ENCODE measurements at places on chromosomes 5 and 9. TPM values are rescaled to one million over a fixed set of nuclear protein-coding genes. Genes with fewer than 3 reads are reported as not detected.

DNA sequence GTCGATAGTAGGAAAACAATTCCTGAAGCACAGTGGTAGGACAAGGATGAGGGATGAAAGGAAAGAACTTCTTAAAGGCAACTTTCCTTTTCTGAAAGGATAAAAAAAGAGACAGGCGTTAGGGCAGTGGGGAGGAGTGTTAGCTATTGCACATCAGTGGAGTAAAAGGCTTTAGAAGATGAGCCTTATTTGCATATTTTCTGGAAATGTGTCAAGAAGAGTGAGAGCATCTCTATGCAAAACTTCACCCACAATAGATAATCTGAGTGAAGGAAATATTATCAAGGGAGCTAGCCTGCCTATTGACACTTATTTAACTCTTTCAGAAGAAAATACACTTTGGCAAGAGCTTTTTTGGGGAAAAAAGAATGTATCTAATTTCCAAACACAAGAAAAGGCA, 151.6 kb downstream of the MACIR start:
- no peak for DNase-seq

GRCh38 chr9:78989031-78989658, 582.6 kb upstream of the TLE4 start:
- no peak for DNase-seq

- DNase-seq = no peak
Observed at GRCh38 chr5:34687269-34688011, 31.3 kb downstream of the RAI14 start.

GRCh38 chr9:90219548-90220118, 423.0 kb downstream of the DIRAS2 start:
- DNase-seq = no peak

ORM1 gene
- 3.5 TPM for total RNA-seq

DNA sequence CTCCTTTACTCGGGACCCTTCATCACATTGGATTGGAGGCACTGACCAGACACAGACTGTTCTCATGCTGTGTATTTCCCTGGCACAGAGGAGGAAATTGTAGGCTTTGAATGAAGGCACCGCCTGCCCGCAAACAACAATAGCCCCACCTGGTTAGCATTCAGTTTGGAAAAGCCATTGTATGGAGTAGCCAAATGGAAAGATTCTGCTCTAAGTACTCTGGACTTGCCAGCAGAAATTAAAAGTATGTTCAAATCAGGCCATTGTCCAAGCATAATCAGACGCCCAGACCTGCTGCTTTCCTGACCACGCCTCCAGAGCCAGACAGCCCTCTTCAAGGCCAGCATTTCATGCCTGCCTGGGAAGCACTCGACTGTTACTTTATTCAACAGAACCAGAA, 8.0 kb upstream of the SEMA4D start:
- DNase-seq = no peak

DNA sequence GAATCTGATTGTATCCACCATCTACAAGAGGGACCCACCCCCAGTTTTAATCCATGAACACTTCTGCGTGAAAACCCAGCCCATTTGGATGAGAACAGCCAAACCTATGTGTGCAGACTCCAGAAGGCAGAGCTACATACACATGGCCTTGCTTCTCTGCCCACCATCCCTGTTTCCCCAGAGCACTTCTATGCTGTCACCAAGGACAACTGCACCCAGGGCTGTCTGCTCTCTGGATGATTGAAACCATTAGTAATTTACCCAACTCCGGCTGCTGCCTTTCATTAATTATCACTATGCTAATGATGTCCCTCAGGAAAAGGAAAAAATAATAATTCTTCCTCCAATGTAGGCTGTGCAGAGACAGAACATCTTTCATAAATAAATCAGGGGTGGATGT, 8.9 kb downstream of the CARTPT start:
- DNase-seq = no peak

GRCh38 chr5:1855596-1855995, 27.1 kb downstream of the IRX4 start:
- DNase-seq = no peak

DNA sequence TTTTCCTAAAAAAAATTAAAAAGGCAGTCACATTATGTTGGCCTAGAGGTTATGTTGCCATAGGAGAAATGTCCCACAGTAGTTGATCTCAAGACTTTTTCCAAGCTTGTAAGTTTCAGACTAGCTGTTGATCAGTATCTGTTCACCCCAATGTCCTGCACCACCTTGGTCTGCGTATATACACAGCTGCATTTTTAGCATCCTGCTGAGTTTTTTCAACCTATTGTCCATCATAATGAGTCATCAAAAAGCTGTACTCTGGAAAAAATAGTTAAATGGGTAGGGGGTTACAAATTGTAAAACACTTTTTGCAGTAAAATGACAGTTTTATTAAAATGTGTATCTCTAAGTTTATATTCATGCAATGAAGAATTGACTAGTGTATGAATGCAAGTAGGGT, 53.2 kb upstream of the TMEM171 start:
- DNase-seq = no peak

- no peak for DNase-seq
Observed at GRCh38 chr5:137172258-137172657, 326.9 kb downstream of the SPOCK1 start.

DNA sequence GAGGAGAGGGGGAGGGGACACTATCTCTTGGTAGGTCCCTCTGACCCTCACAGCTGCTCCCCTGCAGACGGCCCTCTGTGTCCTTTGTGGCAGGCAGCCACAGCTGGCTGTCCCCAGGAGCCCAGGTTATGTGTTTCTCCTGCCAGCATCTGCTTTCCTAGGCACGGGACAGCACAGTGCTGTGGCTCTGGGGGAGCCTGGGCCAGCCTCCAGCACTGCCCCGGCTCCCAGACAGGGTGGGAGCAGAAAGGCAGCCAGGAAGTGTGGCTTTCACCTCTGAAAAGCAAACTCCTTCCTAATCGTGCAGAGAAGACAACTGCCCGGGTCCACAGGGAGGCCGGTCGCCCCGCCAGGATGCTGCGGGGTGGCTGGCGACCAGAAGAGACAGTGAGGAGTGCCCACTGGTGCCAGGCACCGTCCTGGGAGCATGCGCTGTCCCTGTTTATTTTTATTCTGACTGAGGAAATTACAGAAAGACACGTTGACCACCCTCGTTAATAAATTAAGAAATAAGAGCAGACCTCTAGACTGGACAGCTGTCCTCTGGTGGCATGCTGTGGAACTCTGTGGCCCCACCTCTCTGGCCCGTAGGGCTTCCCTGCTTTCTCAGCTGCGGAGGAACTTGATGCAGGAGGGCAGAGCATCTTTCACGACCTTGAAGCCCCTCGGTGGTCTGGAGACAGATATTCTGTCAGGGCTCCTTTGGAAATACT, 240.3 kb downstream of the FANCC start:
- no peak for DNase-seq

GRCh38 chr5:152634586-152634985, 229.5 kb upstream of the NMUR2 start:
- no peak for DNase-seq

GRCh38 chr5:72036951-72037350, 70.3 kb upstream of the MAP1B start:
- no peak for DNase-seq

- DNase-seq = no peak
Observed at GRCh38 chr9:11931109-11931508, 762.1 kb upstream of the TYRP1 start.

ZNF608 gene
- total RNA-seq = 37.5 TPM

GRCh38 chr5:3593771-3594509, 1.7 kb upstream of the IRX1 start:
- no peak for DNase-seq

MAMDC2 gene
- total RNA-seq = 1.5 TPM

GRCh38 chr9:114804505-114804904, 1.3 kb downstream of the TNFSF15 start:
- DNase-seq = peak; percentile 12

DNA sequence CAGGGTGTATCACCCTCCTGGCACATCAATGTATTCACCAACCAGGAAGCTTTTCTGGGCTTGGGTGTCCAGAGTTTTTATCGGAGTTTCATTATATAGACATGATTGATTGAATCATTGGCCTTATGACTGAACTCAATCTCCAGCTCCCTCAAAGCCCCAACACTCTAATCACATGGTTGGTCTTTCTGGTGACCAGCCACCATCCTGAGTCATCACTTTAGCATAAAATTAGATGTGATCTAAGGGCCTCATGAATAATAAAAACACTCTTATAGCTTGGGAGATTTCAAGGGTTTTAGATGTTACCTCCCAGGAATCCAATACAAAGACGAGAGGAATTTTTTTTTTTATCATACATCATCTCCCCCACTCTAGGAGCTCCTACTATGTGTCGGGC, 7.7 kb upstream of the PBX3 start:
- DNase-seq = no peak

PDE8B gene
- 0.62 TPM for total RNA-seq

DNA sequence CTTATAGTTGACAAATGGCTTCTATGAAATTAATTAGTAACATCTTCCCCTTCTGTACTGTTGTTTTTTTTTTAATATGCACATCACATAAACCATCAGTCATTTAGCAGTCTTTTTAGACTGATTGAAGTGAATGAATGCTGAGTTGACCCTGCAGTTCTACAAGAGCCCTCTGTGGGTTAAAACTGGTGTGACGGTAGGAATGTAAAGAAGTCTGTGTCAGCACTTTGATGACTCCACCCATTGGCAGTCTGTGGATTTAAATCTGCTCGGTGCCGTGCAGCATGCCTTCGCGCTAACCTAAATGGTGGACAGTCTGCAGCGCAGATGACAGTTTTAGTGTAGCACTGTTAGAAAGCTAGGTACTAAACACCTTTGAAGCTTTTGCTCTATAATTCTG, 3.1 kb downstream of the GTF3C4 start:
- no peak for DNase-seq

DNA sequence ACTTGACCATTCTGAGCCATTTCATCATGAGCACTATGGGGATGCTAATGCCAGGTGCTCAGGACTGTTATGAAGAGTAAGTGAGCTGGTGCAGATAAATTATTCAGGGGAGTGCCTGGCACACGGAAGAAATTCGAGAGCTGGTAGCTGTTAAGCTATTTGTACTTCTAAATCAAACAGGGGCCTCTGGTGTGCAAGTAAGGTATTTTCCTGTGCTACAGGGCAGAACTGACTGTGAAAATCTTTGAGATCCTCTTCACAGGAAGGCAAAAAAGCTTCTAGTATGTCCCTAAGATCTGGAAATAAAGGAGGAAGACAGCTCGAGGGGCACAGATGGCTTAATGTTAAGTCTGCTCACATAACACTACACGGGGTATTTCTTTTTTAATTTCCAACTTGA, 106.3 kb upstream of the SPOCK1 start:
- no peak for DNase-seq

DNA sequence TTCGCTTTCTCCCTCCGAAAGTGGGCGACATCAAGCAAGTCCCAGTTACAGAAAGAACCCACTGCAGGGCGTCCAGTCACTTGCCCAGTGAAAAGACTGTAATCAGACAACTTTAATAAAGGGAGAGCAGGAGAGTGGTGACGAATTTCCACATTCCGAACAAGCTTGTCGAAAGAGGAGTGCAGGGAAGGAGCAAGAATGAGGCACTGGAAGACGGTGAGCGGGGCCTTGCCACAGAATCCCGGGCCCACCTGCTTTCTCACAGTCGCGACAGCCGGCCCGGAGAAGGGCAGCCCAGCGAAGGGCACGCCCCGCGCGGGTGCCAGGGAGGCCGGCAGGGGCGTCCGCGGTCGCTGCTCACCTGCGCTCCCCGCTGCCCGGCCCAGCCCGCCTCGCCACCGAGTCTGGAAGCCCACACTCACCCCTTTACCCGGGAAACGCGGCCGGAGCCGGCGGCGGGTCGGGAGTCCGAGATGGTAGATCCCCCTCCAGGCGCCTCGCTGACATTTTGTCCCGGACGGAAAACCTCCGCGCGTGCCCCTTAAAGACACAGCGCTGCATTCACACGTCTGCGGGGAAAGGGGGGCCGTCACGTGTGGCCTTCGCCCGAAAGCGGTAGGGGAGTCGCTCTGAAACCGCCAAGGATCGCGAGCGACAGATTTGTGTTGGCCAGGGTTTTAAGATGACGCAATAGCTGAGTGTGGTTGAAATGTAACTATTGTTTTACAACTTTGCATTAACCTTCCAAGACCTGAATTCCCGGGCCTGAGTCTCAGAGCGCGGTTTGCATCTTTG, at the start of gene ZBED3:
Gene ZBED3, minus strand, starts transcription at position 597 of the 795 bp plus-strand sequence. CDS start 9,407 bp downstream, outside the sequence.
- DNase-seq = peak; percentile 67

GRCh38 chr5:136732751-136733150, 367.4 kb upstream of the TRPC7 start:
- no peak for DNase-seq

DNA sequence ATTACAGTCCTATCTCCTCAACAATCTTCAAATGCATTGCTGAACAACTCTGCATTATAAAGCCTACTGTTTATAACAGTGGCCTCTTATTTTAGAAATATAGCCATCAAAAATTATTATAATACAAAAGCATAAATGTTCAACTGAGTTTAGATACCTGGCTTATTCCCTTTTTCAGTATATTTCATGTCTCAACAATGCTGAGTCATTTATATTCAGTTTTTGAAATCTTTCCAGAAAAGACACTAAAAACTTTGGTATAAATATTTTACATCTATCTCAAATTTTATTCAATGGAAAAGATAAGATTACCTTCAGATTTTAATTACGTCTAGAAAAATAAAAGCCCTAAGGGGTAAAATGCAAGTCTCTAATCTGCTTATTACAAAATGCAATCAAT, 37.9 kb downstream of the LURAP1L start:
- DNase-seq = no peak

GRCh38 chr5:25056836-25057235, 412.1 kb upstream of the CDH10 start:
- DNase-seq = no peak

NOTCH1 gene
- total RNA-seq = 13.4 TPM

GRCh38 chr9:89447416-89447815, 50.5 kb downstream of the SEMA4D start:
- no peak for DNase-seq

- DNase-seq = no peak
Observed at GRCh38 chr5:60488466-60489130, 211.4 kb downstream of the DEPDC1B start.

DNA sequence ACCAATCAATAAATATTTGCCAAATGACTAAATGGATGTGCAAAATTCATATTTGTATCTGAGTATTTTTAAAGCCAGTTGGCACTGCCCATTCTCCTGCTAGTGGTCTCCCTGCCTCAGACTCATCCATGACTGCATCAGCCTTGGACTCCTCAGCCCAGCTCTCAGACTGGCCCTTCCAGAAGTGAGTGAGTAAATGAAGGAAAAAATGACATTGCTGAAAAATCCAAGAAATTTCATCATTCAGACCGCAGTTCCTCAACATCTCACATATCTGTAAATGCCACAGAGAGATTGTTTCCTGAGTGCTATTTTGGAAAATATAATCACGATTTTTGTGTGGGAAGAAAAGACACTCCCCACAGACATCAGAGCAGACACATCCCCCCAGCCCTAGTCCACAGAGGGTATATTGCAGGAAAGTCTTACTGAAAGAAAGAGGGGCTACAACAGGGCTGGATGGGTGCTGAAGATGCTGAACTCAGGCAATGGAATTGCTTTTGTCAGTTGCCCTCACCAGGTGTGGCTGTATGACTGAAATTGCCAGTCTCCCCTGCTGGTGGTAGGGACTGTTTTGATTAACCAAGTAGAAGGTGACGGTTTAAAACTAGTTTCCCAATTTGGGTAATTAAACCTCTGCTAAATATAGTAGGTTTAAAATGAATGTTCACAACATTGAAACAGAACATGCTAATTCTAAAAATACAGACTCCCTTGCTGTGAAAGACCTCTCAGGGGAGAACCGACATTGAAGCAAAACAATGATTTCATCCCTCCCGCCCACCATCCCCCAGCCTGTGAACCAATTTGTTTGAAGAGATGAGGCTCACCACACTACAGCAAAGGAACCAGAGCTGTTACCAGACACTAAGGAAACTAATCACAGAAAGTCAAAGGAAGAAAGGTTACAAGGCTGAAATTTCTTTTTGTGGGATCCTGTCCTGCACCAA, 158.8 kb downstream of the DEPDC1B start:
- DNase-seq = no peak

All from Panc1 (cell line).